Stimulated activated CD4-positive, alpha-beta T cell treated with anti-CD3 and anti-CD28 coated beads, Interleukin-1b, Interleukin-23, amount 100 ng/mL, for 1 hour (primary cell): ENCODE measurements at places on chromosomes 12 and 14.

- no peak for DNase-seq
Observed at GRCh38 chr12:109542014-109542413, 31.3 kb downstream of the MMAB start.

DNA sequence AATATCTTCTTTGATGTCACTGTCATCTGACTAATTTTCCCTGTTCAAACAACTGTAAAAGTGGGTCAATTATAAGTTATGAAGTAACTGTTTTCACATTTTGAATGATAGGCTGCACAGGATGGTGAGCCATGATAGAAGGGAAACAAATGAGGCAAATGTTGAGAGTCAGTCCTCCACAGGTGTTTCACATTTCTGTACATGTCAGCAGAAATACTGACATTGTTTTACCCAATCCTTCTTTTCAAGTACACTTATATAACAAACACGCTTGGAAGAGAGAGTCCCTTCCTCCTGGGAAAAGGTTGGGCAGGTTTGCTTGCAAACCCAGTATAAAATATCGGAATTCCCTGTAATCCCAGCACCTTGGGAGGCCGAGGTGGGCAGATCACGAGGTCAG, 1251.5 kb downstream of the SLC16A7 start:
- DNase-seq = no peak

DNA sequence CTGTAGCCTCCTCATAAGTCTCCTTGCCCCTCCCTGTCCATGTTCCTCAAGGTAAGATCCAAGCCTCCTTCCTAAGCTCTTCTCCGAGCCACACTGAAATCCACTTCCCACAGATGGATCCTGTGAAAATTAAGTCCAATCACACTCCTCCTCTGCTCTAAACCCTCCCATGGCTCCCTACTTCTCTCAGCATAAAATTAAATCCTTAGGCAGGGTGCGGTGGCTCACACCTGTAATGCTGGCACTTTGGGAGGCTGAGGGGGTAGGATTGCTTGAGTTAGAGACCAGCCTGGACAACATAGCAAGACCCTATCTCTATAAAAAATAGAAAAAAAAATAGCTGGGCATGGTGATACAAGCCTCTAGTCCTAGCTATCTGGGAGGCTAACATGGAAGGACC, 2.3 kb downstream of the PHETA1 start:
- DNase-seq = no peak

DNA sequence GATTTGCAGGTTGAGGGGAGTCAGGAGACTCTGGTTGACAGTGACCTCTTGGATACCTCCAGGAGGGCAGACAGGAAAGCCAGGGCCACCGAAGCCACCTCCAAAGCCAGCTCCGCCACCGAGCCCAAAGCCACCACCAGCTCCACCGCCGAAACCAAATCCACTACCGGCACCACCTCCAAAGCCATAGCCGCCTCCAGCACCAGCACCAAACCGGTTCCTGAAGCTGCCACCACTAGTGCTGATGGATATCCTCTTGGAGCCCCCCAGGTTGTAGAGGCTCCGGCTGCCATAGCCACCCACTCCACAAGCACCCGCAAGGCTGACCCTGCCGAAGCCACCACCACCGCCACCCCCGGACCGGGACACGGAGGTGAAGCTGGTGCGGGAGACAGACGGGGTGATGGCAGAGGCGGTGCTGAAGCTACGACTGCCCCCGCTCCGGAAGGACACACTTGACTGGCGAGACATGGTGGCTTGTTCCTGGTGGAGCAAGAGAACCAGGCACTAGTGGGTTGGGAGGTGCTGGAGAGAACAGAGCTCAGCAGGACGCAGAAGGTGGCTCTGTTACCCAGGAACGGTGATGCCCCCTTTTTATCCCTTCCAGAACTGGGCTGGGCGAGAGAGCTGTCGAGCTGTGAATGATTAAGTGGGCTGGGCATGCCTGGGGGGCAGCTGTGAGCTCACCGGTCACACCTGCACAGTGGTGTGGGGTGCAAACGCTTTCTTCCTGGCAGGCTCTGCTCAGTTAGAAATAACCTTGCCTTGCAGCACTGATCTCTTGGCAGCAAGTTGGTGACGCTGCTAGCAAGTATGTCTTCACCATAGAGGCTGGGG, at the start of gene KRT5:
Gene KRT5 (minus strand): TSS at position 569 of the 837 bp plus-strand sequence. CDS start 98 bp downstream, at position 471.
- no peak for DNase-seq

GRCh38 chr12:119885549-119885948, 8.4 kb upstream of the CIT start:
- no peak for DNase-seq

- DNase-seq = no peak
Observed at GRCh38 chr12:49304161-49304560, 9.2 kb downstream of the PRPH start.

DNA sequence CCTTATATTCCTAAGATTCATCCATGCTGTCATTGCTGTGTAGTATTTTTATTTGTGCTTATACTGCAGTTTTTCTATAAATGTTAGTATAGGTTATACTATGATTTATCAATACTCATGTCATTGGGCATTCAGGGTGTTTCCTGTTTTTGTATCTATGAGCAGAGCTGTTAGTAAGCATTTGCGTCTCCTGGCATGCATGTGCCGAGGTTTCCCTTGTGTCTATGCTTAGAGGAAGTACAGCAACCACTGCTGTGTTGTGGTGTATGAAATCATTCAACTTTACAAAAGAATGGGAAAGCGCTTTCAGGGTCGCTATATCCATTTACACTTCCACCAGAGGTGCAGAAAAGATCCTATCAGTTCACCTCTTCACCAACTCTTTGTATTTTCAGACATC, 122.7 kb downstream of the RGS6 start:
- DNase-seq = no peak

- no peak for DNase-seq
Observed at GRCh38 chr14:97443412-97443811, 646.2 kb downstream of the VRK1 start.

- no peak for DNase-seq
Observed at GRCh38 chr14:102320033-102320660, 601 bp downstream of the ZNF839 start.

- DNase-seq = no peak
Observed at GRCh38 chr14:50763382-50764007, 67.5 kb downstream of the NIN start.

DNA sequence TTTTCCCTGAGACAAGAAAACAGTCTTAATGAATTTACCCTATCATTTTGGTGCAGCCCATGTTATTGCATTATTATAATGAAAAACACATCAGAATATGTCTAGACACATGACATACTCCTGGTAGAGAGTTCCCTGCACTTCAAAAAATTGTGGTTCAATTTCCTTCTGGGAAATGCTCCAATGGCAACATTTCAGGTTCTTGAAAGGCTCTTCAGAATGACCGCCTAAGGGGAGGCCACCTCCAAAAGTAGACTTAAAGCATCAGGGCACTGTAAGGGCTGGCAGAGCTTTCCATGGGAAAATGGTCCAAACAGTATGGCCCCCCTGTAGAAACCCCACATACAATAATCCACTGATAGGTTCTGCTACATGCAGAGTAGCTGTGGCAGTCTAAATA, 110.7 kb downstream of the SLC25A21 start:
- DNase-seq = no peak

- DNase-seq = no peak
Observed at GRCh38 chr14:74029136-74029535, 10.0 kb downstream of the BBOF1 start.

DNA sequence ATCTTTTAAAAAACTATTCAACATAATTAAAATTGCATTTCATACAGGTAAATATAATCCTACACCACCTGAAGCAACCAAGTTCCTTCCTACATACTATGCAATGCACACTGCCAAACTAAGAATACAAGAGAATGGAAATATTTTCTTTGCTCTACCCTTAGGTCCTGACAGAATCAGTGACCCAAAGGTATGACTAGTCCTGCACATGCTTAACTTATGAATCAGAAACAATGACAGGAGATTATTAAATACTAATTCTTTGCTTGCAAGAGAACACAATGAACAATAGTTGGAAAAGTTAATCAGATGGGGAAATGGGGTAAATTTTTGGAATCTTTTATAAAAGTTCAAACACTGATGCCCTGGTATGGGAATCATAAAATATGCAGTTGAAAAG, 220.1 kb downstream of the SOX5 start:
- DNase-seq = no peak

- no peak for DNase-seq
Observed at GRCh38 chr14:24993631-24994030, 56.3 kb downstream of the STXBP6 start.

DNA sequence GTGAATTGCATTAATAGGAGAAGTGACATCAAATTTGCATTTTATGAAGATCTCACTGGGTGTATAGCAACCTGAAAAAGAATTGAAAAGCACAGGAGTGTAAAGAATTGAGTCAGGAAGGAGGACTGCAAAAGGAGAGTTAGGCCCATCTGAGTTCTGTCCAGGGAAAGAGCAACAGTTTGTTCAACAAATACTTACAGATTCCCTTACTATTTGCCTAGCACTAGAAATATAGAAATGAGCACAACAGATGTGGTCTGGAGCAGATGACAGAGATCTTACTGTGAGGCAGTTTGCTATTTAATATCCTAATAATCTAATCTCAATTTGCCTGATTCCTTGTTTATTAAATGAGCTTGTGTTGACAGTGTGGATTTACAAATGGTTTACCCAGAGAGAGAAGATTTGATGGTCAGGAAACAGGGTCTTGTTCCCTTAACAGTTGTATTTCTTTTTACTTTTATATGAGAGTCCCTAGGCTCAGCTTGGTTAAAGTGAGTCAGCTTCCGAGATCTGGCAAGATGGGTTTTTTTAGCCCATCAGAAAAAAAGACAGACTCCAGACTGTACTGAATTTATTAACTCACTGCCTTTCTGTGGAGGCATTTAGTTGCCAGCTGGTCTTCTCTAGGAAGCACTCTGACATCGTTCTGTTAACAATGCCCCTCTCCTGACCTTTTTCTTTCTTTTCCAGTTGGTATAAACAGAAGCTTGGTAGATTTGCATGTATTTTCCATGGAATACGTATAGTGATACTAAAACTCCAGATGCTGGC, 229.7 kb downstream of the TTC6 start:
- DNase-seq = no peak

DNA sequence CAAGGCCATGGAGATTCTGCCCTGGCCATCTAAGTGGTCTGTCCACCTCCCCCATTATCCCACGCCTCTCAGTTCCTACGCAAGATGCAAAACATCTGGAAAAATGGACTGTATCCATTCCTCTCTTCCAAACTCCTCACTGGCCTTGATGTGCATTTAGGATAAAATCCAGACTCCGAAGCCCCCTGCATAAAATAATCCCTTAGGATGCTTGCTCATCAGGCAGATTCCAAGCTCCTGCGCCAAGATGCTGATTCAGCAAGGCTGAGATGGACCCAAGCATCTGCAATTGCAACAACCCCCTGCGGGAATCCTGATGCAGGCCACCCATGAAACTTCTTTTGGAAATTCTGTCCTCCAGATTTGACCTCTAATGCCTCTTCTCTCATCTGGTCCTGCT, 81.6 kb downstream of the SPRING1 start:
- DNase-seq = no peak

- no peak for DNase-seq
Observed at GRCh38 chr12:88998421-88998820, 353.9 kb downstream of the DUSP6 start.

DNA sequence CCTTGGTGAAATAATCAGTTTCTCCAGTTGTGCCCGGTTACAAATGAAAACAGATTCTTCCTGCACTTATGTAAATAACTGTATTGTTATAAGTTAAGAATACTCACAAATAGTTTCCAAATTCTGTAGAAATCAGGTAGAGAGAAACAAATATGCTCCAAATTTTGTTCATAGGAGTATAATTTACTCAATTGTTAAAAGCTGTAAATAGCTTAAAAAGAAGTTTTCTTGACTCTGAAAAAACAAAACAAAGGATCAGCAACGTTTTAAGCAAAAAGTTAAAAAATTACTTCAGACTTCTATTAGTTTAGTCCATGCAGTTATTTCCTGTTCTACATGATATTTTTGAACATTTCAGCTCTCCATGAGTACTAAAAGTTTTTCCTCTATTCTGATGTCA, 30.0 kb upstream of the SLC38A4 start:
- DNase-seq = no peak

- no peak for DNase-seq
Observed at GRCh38 chr14:96078625-96079016, 39.5 kb downstream of the C14orf132 start.

- DNase-seq = no peak
Observed at GRCh38 chr14:51963286-51963685, 26.1 kb upstream of the RTRAF start.

GRCh38 chr14:56894591-56894991, 84.3 kb upstream of the OTX2 start:
- no peak for DNase-seq

DNA sequence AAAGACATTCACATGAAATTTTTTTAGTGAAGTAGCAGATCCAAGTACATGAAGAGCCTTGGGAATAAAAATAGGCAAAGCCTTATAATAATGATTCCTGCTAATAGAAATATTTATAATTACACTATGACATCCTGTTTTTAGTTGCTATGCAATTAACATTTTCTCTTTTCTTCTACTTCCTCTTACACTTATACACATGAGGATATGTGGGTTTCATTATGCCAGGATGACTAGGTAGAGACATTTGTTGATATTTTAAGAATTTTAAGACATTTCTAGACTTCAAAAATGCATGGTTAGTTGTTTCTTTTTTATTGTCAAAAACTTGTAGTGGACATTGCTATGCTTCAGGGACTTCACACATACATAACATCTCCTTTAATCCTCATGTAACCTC, 326.8 kb downstream of the SYT1 start:
- DNase-seq = no peak

GRCh38 chr12:57156701-57157403, 9.4 kb upstream of the LRP1-AS start:
- no peak for DNase-seq

DNA sequence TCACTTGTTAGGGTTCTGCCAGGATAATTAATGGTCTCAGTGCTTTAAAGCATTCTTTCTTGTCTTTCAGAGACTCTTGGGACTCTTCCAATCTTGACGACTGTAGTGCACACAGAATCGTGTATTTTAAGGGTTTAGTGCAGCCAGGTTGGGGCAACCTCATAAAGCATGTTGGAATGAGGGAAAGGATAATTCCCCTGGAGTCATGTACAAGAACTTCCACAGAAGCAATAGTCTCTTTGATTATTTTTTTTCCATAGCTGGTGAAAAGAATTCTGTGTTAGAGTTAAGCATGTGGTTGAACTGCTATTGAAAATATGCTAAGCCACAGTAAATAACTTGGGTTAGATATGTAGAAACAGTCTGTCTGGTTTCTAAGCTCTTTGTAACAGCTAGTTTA, 246.8 kb upstream of the DAAM1 start:
- DNase-seq = no peak

DNA sequence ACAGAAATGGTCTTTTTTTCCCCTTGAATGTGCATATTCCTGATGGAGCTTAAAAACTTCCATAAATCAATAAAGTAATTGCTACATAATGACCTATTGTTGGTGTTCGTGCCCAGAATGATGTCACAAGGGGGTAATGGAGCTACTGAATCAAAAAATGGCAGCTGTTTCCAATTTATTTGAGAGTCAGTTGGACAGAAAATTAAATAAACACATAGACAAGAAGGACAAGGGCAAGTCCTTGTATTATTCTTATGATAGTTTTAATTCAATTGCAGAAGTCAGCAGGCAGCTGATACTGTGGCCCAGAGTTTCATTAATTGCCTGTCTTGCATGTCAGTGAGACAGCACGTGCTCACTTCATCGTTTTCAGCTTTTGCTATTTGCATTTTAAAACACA, 473.5 kb downstream of the ETNK1 start:
- no peak for DNase-seq

GRCh38 chr12:113302886-113303640, 31.8 kb downstream of the SLC8B1 start:
- no peak for DNase-seq
